Memory B cell (primary cell): ENCODE measurements at places on chromosomes 4 and X.
A peak's percentile ranks its signal among the peaks of the same experiment; 100 is the strongest.

DNA sequence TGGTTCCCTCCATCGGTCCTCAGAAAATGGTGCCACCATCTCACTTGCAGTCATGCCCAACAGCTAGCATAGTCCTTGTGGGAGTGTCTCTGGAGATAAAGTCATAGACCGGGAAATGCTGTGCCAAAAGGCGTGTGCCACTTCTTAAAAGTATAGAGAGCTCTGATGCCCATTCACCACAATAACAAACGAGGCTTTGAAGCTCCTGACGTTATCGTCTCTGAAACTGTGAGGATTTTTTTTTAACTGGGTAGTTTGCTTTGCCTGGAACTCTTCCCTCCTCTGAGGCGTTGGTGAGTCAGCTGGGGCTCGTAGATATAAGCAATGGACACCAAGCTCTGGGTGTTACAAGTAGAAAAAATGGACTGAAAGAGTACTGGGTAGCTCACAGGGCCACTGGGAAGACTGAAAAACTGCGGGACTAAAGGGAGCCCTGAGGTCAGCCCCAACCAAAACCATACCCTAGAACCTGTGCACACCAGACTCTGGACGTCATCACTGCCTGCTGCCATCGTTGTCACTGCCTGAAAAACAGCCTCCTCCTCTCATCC, 89.4 kb upstream of the TRIM2 start:
- DNase-seq: no peak

- no peak for DNase-seq
Measured at GRCh38 chr4:121062521-121062920, 9.8 kb downstream of the NDNF start.

- no peak for DNase-seq
Measured at GRCh38 chr4:8778291-8778690, 93.3 kb downstream of the HMX1 start.

- no peak for DNase-seq
Measured at GRCh38 chr4:159674241-159674640, 571.4 kb downstream of the RAPGEF2 start.

- no peak for DNase-seq
Measured at GRCh38 chr4:145879598-145879997, 59.0 kb downstream of the ZNF827 start.

GRCh38 chr4:73743281-73743680, 2.9 kb downstream of the CXCL8 start:
- no peak for DNase-seq

- no peak for DNase-seq
Measured at GRCh38 chr4:79266136-79266535, 59.7 kb downstream of the NAA11 start.

DNA sequence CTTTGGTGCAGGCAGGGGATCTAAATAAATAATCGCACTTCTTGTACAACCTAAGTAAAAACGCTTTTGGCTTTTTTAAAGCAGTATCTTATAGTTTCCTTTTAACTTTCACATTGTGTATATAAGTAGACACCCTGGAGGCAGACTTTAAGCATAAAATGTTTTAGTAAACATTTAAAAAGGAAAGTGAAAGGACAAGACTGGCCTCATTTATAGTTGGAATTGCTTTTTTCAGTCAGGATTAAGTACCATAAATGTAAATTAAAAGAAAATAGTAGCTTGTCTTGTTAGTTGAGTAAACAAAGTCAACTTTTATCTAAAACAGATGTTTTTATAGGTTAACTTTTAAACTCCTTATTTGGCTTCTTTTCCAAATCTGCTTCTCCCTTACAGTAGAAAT, 39.7 kb downstream of the PTPN13 start:
- no peak for DNase-seq

DNA sequence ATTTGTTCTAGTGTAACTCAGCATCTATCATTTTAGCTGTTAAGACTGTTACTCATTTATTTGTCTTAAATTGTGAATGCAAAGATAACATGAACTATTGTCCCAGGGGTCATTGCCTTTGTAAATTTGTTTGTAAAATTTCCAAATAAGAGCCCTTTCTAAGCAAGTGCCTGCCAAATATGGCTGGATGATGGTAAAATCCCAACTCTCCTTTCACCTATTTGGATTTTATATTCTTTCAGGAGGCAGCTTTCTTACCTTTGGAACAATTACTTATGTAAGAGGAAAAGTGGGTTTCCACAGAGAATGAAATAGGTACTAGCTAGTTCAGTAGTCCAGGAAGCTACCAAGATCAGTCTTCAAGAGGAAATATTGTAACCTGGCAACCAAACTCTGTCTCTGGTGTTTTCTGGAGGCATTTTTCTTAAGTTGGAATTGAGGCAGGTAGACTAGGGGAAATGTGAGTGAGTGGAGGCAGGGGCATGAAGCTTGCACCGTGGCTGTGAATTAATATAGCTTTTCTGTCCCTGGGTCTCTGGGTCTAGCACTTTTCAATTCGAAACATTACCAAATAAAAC, 363.0 kb upstream of the ZCCHC13 start:
- no peak for DNase-seq

DNA sequence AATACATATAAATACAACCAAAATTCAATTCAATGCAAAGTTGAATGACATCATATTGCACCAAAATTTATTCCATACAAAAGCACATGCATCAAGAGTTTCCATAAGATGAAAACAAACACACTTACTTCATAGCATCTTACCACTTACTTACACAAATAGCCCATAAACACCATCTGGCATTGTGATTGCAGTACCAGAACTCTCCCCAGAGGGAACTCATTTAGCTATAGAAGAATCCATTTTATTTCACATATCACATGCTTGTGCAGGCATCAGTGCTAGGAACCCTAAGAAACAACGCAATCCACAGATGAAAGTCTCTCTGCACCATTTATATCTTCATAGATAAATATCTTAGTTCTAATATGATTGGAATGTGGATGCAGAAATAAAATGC, 77.9 kb downstream of the SLC7A11 start:
- no peak for DNase-seq

GRCh38 chrX:72467135-72467534, 105.5 kb downstream of the HDAC8 start:
- DNase-seq: no peak

DNA sequence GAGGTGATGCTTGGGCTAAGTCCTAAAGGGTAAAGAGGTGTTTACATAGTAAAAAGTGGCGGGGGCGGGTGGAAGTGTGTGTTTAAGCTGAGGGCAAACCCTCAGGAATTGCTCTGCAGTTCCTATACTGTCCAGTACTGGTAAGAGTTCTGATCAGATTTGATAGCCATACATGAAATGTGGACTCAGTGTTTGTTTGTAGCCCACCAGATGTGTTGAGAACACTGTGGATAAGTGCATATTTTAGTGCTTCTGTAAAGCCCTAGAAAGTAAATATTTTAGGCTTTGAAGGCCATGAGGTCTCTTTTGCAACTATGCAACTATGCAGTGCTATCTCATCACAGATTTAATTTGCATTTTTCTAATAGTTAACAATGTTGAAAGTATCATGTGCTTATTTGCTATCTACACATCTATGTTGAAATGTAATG, 80.7 kb upstream of the EOLA2 start:
- DNase-seq: no peak

DNA sequence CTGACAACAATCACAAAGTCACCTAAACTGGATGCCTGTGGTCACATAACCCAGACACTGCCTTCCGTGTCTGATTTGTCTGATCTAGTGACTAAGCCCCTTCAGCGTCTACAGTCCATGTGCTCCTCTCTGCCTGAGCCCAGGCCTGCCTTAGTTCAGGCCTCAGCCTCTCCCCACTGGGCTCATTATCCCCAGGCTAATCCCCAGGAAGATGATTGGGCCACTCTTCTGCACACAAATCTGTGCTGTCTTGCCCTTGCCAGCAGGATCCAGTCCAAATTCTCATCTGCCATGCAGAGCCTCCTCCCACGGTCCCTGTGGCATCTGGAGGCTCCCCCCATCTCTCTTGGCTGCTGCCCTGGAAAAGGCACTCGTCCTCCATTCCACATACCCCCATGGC, 96.5 kb downstream of the SLC2A9 start:
- no peak for DNase-seq

GRCh38 chrX:122880952-122881351, 303.1 kb upstream of the GRIA3 start:
- no peak for DNase-seq

DNA sequence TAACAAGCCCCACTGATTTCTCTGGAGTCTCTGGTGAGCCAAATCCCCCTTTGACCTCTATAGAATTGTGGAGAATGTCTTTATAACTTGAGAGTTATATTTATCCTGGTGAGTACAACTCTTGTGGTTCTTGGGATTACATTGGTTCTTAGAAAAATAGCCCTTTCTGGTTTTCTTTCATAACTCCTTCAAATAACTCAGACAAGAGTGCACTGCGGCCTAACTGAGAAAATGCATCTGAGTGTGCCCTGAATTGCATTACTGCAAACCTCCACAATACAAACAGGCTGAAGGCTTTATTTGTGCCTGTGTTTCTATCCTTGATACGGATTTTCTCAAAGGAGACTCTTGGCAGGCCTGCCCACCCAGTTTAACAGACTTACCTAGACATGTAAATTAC, 2.7 kb downstream of the BEX3 start:
- no peak for DNase-seq

- peak; percentile 63 for DNase-seq
Measured at GRCh38 chrX:1661048-1661921, 46.4 kb downstream of the ASMT start.

- no peak for DNase-seq
Measured at GRCh38 chr4:89823416-89823815, 13.5 kb downstream of the SNCA start.

GRCh38 chrX:15761564-15762191, 23.6 kb downstream of the CA5B start:
- no peak for DNase-seq

GRCh38 chr4:128600996-128601871, 208.3 kb upstream of the JADE1 start:
- DNase-seq: no peak

- DNase-seq: no peak
Measured at GRCh38 chr4:182939680-182940079, 22.5 kb upstream of the DCTD start.

DNA sequence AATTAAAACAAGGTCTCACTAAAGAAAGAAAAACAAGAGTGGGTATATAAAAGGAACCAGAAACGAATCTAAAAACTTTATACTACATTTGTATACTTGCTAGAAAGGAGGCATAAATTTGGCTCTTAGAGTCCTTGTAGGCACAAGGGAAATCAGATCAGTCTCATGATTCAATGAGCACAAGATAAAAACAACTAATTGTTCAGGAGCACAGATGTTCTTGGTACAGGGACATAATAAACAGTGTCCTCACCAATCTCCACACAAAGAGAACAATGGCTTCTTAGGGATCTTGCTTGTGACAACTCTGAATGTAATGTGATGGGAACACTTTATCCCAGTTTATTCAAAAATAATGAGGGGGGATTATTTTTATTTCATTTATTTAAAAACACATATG, 28.3 kb downstream of the TMEM144 start:
- no peak for DNase-seq

- DNase-seq: no peak
Measured at GRCh38 chr4:116500225-116500624, 585.2 kb downstream of the TRAM1L1 start.

DNA sequence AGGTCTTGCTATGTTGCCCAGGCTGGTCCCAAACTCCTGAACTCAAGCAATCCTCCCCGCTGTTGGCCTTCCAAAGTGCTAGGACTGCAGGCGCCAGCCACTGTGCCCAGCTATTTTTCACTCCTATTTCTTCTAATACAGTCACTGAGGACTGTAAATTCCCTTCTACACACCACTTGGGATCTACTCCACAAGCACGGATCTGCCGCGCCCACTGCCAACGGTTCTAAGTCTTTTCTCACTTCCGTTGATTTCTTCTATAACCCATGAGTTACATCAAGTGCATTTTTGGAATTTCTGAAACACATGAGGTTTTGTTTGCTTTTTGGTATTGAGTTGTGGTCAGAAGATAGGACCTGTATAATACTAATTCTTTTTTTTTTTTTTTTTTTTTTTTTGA, 48.6 kb downstream of the FAM53A start:
- DNase-seq: no peak

- DNase-seq: no peak
Measured at GRCh38 chrX:152450076-152450475, 1.0 kb downstream of the GABRA3 start.

GRCh38 chr4:160864253-160864652, 1299.5 kb downstream of the FSTL5 start:
- no peak for DNase-seq

- DNase-seq: peak; percentile 18
Measured at GRCh38 chrX:386239-386767, 404 bp downstream of the PPP2R3B start.

DNA sequence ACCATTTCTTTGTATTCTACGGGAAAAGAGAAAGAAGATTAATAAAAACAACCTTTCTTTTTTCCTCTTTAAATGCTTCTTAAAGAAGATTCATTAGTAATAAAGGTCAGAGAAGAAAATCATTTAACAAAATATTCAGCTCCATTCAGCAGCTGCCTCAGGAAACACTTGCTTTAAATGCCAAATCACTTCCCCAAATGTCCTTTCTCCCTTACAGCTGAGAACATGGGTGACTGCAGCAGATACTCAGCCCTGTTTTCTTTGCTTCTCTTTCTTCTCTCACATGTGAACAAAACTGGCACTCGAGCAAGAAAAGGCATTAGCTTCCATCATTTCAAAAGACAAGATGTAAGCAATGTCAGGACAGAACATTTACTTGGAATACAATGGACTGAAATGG, 120.2 kb downstream of the INPP4B start:
- DNase-seq: no peak

GRCh38 chrX:123155327-123155726, 28.8 kb upstream of the GRIA3 start:
- no peak for DNase-seq

- no peak for DNase-seq
Measured at GRCh38 chrX:37824491-37825214, 22.7 kb downstream of the DYNLT3 start.

DNA sequence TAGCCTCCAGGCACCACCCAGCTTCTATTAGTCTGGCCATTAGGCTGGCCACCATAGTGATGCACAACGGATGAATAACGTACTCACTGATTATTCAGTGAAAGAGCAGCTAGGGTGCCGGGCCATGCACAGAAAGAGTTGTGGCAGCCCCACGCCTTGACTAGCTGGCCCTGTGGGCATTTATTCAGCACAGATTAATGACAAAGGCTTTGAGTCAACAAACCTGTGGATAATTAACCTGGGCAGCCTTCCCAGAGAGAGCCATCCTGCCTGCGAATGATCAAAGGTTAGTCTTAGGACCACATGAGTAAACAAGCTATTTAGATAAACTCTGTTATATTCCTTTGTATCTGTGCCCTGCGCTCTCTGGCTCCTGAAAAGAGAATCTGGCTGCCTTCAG, 37.2 kb downstream of the MAP9 start:
- no peak for DNase-seq
